Placental pericyte (primary cell): ENCODE measurements at places on chromosomes 1 and 21. TPM values are rescaled to one million over a fixed set of nuclear protein-coding genes. Genes with fewer than 3 reads are reported as not detected.

The PHLDA3 gene
- total RNA-seq = 71.3 and 72.2 TPM in 2 replicates

The DENND1B gene
- 7.9 and 15.3 TPM in 2 replicates for total RNA-seq

The PAQR6 gene
- total RNA-seq = 0.29 and 0.44 TPM in 2 replicates

The FAM43B gene
- under 0.01 TPM in 1 of 2 replicates, not detected in the other for total RNA-seq

The SMG5 gene
- total RNA-seq = 66.7 and 80.2 TPM in 2 replicates

The TMCO4 gene
- total RNA-seq = 16.5 and 19.7 TPM in 2 replicates

The FAM151A gene
- not detected in 2 replicates for total RNA-seq

The KRTAP12-2 gene
- total RNA-seq = not detected in 2 replicates

The TBX19 gene
- 0.29 and 0.44 TPM in 2 replicates for total RNA-seq

The RAP1GAP gene
- 0.22 TPM in 1 of 2 replicates, not detected in the other for total RNA-seq

The SYNC gene
- 6.3 and 12.9 TPM in 2 replicates for total RNA-seq

The WNT4 gene
- 0.14 and 0.22 TPM in 2 replicates for total RNA-seq

The TIE1 gene
- total RNA-seq = 0.57 TPM in 1 of 2 replicates, not detected in the other

The LRRC53 gene
- not detected in 2 replicates for total RNA-seq

The FCRL4 gene
- total RNA-seq = not detected in 2 replicates

The SH2D1B gene
- total RNA-seq = not detected in 2 replicates

The SPATA46 gene
- not detected in 2 replicates for total RNA-seq

The PRELP gene
- under 0.01 and 0.14 TPM in 2 replicates for total RNA-seq

The CNR2 gene
- not detected in 2 replicates for total RNA-seq

The GJB5 gene
- total RNA-seq = not detected in 2 replicates

The SPRR1B gene
- total RNA-seq = not detected in 2 replicates

The UMODL1 gene
- 0.29 TPM in 1 of 2 replicates, not detected in the other for total RNA-seq

The FAM177B gene
- total RNA-seq = 0.29 TPM in 1 of 2 replicates, not detected in the other

The ATP1A2 gene
- total RNA-seq = under 0.01 TPM in 1 of 2 replicates, not detected in the other

The PHACTR4 gene
- total RNA-seq = 11.2 and 12.2 TPM in 2 replicates

The LCK gene
- not detected in 2 replicates for total RNA-seq

The S100A7A gene
- total RNA-seq = not detected in 2 replicates

The RUNX3 gene
- total RNA-seq = not detected in 2 replicates

The EVA1C gene
- 7.9 and 11.3 TPM in 2 replicates for total RNA-seq

The CFAP141 gene
- not detected in 2 replicates for total RNA-seq

The LAMC2 gene
- total RNA-seq = 1.5 and 3.4 TPM in 2 replicates

The ATP6V1G3 gene
- not detected in 2 replicates for total RNA-seq

The OR2AJ1 gene
- total RNA-seq = not detected in 2 replicates

The VCAM1 gene
- 33.8 and 113 TPM in 2 replicates for total RNA-seq

The OR2L2 gene
- total RNA-seq = not detected in 2 replicates

The LRRC38 gene
- total RNA-seq = not detected in 2 replicates

The MAP7D1 gene
- 124 and 259 TPM in 2 replicates for total RNA-seq

The S100B gene
- 0.29 TPM in 1 of 2 replicates, not detected in the other for total RNA-seq

The TRMT1L gene
- total RNA-seq = 15.6 and 19.7 TPM in 2 replicates

The KIF21B gene
- 0.22 and 0.29 TPM in 2 replicates for total RNA-seq

The CELA3A gene
- total RNA-seq = not detected in 2 replicates

The DCST1 gene
- total RNA-seq = not detected in 2 replicates
